ENCODE measurements at places on chromosomes 5 and 9.

- DNase-seq = no peak
These were observed 123.7 kb downstream of the EDIL3 start for GRCh38 chr5:84260939-84261338.

- DNase-seq = no peak
These were observed 1.6 kb downstream of the GM2A start for GRCh38 chr5:151254556-151254955.

GRCh38 chr5:92468295-92468694 lies 1085.2 kb upstream of the ARRDC3 start:
- DNase-seq = no peak

GRCh38 chr5:36683821-36684434 lies 77.5 kb downstream of the SLC1A3 start:
- DNase-seq = peak; percentile 85

GRCh38 chr5:40074826-40075225 lies 604.9 kb upstream of the PTGER4 start:
- no peak for DNase-seq
